Thoracic aorta endothelial cell (primary cell): ENCODE measurements at places on chromosomes 11 and 22. TPM values are rescaled to one million over a fixed set of nuclear protein-coding genes. Genes with fewer than 3 reads are reported as not detected.

Gene VPREB1
- not detected in 2 replicates for total RNA-seq

Gene NEFH
- total RNA-seq: 1.3 and 1.6 TPM in 2 replicates

Gene TRIM51
- not detected in 2 replicates for total RNA-seq

Gene DERL3
- 0.66 and 0.93 TPM in 2 replicates for total RNA-seq

Gene LGR4
- 11.6 and 15.3 TPM in 2 replicates for total RNA-seq

Gene ASPHD2
- 6.0 and 9.2 TPM in 2 replicates for total RNA-seq
